IPS DF 6.9 (cell line): ENCODE measurements at places on chromosomes 2 and 18.

- no peak overlapping the region for H3K27ac ChIP-seq
- no peak overlapping the region for H3K4me3 ChIP-seq
- no peak for DNase-seq
- H3K4me1 ChIP-seq: no peaks in the 10 kb centered on the region
- no peaks in the 10 kb centered on the region for H3K27me3 ChIP-seq
- H3K36me3 ChIP-seq: no peaks in the 10 kb centered on the region
These were observed 1067.6 kb upstream of the ACVR2A start for GRCh38 chr2:146777181-146777580.

GRCh38 chr18:77173275-77174030, 40.9 kb upstream of the MBP start:
- no peaks in the 10 kb centered on the region for H3K27me3 ChIP-seq
- H3K4me1 ChIP-seq: no peaks in the 10 kb centered on the region
- no peak overlapping the region for H3K4me3 ChIP-seq
- no peak for DNase-seq
- H3K27ac ChIP-seq: no peak overlapping the region
- no peaks in the 10 kb centered on the region for H3K36me3 ChIP-seq

DNA sequence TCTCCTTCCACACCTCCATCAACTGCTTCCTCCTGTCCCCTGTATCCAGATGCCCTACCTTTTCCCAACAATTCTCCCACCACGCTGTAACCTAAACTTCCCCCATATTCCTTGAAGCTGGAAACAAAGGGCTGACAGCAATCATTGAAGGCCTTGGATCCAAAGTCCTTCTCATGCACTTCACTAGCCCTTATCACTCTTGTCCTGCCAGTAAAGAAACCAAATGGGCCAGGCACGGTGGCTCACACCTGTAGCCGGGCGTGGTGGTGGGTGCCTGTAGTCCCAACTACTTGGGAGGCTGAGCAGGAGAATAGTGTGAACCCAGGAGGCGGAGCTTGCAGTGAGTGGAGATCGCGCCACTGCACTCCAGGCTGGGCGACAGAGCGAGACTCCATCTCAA, 11.9 kb upstream of the ADNP2 start:
- no peaks in the 10 kb centered on the region for H3K36me3 ChIP-seq
- H3K27me3 ChIP-seq: no peaks in the 10 kb centered on the region
- no peak overlapping the region for H3K27ac ChIP-seq
- DNase-seq: no peak

- H3K27me3 ChIP-seq: no peaks in the 10 kb centered on the region
- DNase-seq: no peak
- H3K4me1 ChIP-seq: no peaks in the 10 kb centered on the region
- no peaks in the 10 kb centered on the region for H3K36me3 ChIP-seq
- H3K27ac ChIP-seq: no peak overlapping the region
- H3K4me3 ChIP-seq: no peak overlapping the region
These were observed 21.6 kb upstream of the SULT1C4 start for GRCh38 chr2:108355906-108356734.

GRCh38 chr18:12283666-12284065, 24.4 kb upstream of the TUBB6 start:
- no peak for DNase-seq
- peaks cover 5% of the 10 kb centered on the region for H3K4me1 ChIP-seq
- H3K4me3 ChIP-seq: no peak overlapping the region
- no peak overlapping the region for H3K27ac ChIP-seq

DNA sequence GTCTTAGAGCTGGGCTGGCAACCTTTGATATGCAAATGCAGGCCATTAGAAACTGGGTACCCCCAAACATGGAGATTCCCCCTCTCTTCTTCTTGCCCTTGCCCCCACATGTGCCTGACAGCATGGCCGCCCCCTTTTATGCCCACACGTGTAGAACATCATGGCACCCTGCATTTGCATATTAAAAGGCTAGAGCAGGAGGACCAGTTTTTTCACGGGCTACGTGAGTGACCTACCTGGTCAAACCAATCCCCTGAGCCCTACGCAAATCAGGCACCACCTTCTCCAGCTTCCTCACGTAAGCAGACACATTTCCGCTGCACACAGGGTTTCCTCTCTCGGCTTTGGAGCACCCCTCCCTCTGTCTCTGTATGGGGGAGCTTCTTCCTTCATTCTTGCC, 110.9 kb upstream of the COPS8 start:
- no peak for DNase-seq
- H3K27me3 ChIP-seq: no peaks in the 10 kb centered on the region
- H3K4me3 ChIP-seq: no peak overlapping the region
- no peaks in the 10 kb centered on the region for H3K36me3 ChIP-seq
- no peak overlapping the region for H3K27ac ChIP-seq
- H3K4me1 ChIP-seq: no peaks in the 10 kb centered on the region; the same call in 1 of the 2 replicates

- no peaks in the 10 kb centered on the region for H3K27me3 ChIP-seq
- DNase-seq: no peak
- H3K36me3 ChIP-seq: no peaks in the 10 kb centered on the region
- peaks cover 10% of the 10 kb centered on the region for H3K4me1 ChIP-seq
- no peak overlapping the region for H3K27ac ChIP-seq
These were observed 92.2 kb upstream of the MBOAT2 start for GRCh38 chr2:9095690-9096089.

DNA sequence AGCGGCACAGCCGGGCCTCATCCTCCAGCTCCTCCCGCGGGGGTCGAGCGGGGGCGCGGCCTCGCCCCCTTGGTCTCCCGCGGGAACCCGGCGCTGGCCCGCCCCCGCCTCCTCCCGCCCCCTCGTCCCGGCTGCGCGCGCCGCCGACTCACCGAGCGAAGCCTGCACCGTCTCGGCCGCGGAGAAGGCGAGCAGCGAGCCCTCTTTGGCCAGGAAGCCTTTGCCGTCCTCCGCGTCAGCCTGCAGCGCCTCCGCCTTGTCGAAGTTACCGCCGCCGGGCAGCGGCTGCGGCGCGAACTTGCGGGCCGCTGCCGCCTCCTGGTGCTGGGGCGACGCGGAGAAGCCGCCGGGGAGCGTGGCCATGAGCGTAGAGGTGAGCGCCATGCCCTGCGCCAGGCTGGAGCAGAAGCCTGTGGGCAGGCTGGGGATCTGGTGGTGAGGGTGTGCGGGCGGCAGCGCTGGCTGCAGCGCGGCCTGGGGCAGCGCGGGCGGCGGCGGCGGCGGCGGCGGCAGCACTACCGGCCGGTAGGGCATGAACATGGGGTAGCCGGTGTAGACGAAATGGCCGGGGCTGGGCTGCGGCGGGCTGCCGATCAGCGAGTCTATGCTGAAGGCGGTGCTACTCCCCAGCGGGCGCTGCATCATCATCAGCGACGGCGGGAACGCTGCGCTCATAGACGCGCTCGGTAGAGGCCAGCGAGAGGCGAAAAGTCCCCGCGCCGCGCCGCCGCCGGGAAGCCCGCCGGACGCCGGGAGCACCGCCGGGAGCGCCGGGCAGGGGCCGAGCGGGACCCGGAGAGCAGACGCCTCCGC, 683 bp downstream of the GBX2 start:
- H3K4me1 ChIP-seq: peaks cover 10% of the 10 kb centered on the region
- peak overlapping the region; percentile 35; the same call in 1 of the 2 replicates for H3K4me3 ChIP-seq
- no peak overlapping the region for H3K27ac ChIP-seq
- H3K36me3 ChIP-seq: no peaks in the 10 kb centered on the region
- peaks cover 80% of the 10 kb centered on the region for H3K27me3 ChIP-seq
- no peak for DNase-seq

DNA sequence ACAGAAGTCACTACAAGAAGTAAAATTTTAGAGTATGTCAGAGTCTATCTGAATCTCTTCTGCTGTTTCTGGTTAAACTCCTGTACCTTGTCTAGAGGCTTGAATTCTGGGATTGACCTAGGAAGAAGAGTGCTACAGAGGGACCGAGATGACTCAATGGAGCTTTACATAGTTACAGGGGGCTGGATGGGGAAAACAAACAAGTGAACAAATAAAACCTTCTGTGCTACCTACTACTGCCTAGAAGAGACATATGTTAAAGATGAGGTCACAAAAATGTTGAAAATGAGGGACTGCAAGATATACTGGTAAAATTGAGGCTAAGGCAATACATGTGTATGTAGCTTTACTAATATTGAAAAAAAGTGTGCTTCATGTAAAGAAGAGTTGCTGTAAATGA, 265.4 kb upstream of the TFPI start:
- H3K36me3 ChIP-seq: no peaks in the 10 kb centered on the region; the same call in 1 of the 2 replicates
- H3K4me1 ChIP-seq: no peaks in the 10 kb centered on the region
- H3K4me3 ChIP-seq: no peak overlapping the region
- no peaks in the 10 kb centered on the region for H3K27me3 ChIP-seq
